ENCODE measurements at places on chromosomes 5 and 9.

- DNase-seq, result no peak
Measured at GRCh38 chr5:180590543-180591310, 572 bp downstream of the SCGB3A1 start.

DNA sequence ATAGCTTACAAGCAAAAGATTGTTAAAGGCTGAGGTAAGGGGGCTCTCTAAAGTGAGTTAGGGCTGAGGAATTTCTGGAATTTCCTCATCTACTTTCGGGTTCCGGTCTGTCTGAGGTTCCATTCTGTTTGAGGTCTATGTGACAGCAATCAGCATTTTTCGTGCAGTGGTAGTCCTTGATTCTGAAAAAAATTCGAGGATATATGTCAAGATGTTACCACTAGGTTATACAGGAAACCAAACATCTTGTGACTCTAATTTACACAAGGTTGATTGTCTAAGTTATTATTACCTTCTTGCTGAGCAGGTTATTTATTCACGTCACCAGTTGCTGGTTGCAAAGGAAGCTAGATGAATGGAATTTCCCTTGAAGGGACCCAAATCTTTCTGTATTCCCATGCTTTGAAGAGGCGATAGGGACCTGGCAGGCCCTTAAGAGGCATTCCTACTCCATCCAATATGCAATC, 35.2 kb downstream of the RLN2 start:
- no peak for DNase-seq

GRCh38 chr5:120082316-120083068, 381.6 kb upstream of the PRR16 start:
- DNase-seq, result no peak

DNA sequence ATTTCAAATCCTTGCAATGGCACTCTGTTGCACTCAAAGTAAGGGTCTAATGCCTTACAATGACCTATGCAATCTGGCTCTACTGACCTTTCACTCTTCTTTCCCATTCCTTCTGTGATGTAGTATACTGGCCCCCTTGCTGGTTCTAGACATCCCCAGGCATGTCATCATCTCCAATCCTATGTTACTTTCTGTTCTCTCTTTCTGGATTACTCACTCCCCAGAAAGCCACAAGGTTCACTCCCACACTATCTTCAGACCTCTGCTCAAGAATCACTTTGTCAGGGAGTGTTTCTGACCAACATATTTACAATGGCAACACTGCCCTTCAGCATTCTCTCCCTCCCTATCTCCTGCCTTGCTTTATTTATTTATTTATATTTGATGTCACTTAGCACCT, 802.2 kb upstream of the WWC1 start:
- DNase-seq, result no peak

DNA sequence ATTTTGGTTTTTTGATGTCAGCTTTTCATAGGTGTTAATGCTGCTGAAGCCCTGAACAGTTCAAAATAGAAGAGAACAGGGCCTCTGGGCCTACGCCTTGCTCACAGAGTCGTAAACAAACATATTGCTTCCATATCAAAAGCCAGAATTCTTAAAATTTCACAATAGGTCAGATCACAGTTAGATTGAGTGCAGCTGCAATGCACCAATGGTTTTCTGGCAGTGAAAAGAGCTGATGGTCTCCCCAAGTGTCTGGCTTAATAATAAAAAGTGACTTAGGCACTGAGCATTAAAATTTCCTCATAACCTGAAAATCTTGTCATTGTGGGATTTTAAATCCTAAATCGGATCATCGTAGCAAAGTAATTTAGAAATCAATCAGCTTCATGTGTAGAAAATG, 493.0 kb downstream of the CAAP1 start:
- DNase-seq, result no peak

GRCh38 chr5:1745123-1745795, 54.4 kb downstream of the MRPL36 start:
- no peak for DNase-seq

DNA sequence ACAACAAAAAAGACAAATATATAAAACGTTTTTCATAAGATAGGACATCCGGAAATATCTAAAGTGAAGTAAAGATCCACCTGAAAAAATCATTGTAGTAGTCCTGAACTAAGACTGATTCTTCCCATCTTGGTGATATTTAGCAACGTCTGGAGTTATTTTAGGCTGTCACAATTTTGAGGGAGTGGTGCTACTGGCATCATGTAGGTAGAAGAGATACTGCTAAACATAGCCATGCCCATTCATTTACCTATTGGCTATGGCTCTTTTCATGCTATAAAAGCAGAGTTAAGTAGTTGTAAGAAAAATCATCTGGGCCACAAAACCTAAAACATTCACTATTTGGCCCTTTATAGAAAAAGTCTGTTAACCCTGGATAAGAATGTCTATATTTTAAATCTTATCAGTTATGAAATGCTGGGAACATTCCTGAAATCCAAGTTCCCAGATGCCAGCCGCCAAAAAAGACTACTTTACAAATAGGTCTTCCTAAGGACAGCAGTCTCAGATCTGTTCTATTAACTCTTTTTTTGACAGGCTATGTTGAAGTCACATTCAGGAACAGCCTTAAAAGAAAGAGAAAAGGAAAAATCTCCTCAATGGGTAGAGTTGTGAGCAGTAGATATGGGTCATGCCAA, 27.0 kb downstream of the RAPGEF6 start:
- DNase-seq, result no peak

DNA sequence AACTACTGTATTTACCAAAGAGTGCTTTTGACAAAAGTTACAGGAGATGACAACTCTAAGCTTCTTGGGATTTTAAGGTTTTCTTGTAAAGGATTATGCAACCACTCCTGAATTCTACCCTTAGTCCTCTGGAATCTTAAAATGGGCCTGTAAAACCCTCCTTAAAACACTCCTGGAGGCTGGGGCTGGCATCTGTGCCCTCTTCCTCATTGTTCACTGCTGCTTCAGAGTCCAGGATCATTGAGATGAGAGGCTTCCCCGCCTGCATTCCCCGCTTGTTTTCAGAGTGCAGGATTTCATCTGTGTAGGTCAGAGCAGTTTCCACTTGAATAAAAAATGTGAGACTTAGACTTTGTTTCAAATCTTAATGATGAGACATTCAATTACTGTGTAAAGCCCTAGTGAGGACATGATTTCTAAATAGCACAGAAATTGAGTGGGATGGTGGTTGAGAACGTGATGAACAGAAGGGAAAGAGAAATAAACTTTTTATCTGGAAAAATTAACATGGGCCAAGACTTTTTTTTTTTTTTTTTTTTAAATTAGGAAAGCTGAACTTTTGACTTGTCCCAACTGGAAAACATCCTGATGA, 40.4 kb downstream of the PCSK5 start:
- DNase-seq, result no peak

DNA sequence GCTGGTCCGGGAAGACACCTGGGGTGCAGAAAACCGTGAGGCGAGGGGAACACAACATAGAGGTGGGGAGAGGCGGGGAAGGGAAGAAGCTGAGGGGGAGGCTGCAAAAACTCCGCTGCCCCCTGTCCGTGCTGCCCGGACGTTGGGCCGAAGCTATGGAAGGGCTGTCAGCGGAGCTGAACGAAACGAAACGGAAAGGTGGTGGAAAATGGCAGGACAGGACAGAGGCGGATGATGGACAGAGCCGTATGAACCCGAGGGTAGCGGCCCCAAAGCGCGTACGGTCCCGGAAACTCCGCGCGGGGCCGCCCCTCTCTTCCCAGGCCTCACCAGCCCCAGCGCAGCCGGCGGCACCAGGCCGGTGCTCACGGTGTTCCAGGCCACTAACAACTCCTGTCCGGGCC, 272 bp downstream of the ANAPC2 start:
- no peak for DNase-seq

DNA sequence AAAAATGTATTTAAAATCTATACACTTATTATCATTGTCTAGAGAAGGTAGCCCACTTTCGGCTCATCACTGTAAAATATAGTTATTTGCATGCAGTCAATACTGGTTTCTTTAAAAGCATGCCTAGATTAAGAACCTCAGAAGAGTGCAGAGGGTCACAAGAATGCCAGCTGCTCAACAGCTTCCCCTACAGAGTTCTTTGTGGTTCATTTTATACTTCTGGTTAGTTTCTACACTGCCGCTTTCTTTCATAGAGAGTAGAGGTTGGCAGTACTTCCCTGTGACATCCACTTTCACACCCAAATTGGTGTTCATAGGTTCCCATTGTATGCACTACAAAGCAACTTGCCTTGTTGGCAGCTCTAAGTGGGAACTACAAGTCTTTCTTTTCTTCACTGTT, 137.3 kb downstream of the KIAA0825 start:
- DNase-seq, result no peak

DNA sequence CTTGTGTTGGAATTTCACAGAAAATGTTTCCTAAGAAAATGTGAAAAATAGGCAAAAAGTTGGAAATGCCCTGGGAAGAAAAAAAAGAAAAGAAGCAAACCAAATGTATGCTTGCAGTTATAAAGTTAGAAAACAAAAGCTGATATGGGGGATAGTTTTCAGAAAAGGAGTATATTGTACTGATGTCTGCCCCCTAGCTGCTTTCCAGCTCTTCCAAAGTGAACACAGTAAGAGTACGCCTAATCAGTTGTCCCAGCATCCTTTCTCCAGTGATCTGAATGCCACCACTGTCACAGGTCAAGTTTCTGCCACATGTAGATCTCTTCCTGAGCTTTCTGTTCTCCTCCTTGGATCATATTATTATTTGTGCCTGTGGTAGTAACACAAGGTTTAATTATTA, 5.8 kb downstream of the TYRP1 start:
- no peak for DNase-seq

GRCh38 chr9:4886698-4887097, 94.0 kb downstream of the RCL1 start:
- DNase-seq, result no peak

DNA sequence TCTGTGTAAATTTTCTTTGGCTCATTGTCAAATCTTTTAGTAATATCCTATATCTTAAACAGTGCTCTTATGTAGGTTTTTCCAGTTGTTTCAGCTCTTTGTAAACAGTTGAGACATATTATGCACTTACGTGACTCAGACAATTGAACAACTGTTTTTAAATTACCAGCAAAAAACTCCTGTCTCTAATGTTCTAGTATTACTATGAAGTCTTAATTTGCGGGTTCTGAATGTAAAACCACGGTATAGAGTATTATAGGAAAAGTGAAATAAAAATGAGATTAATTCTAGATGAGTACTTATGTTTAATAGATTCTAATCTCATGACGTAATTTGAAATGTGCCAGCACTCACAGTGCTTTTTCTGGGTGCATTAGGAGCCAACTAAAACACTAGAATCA, 136.0 kb downstream of the GDNF start:
- DNase-seq, result no peak

DNA sequence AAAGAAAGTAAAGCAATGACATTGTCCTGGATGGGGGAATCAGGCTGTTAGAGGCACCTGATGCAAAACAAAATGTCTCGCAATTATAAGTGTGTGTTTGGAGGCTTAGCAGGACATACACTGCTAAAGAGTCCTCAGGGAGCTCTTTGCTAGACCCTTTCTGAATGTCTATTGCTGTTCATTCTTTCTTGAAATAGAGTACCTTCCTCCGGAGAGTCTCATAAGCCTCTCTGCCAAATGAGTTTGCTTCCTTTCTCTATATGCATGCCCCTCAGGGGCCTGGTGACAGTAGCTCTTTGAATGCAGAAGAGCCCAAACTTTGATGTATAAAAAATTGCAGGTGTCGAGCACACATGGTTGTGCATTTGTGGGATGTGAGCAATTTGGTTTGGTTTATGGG, 26.4 kb upstream of the ADAMTSL1 start:
- no peak for DNase-seq

DNA sequence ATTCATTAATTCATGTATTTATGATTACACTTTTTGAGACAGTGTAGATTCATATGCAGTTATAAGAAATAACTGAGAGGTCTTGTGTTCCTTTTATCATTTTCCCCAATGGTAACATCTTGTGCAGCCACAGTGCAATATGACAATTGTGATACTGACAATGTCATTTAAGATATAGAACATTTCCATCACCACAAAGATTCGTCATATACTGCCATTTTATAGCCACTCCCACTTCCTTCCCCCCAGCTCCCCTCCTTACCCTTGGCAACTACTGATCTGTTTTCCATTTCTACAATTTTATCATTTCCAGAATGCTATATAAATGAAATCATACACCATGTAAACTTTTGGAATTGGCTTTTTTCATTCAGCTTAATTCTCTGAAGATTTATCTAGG, 53.8 kb downstream of the NR2F1 start:
- DNase-seq, result no peak

GRCh38 chr5:54440456-54440893, 15.0 kb upstream of the HSPB3 start:
- no peak for DNase-seq

- no peak for DNase-seq
Measured at GRCh38 chr5:27171761-27172261, 133.4 kb upstream of the CDH9 start.

DNA sequence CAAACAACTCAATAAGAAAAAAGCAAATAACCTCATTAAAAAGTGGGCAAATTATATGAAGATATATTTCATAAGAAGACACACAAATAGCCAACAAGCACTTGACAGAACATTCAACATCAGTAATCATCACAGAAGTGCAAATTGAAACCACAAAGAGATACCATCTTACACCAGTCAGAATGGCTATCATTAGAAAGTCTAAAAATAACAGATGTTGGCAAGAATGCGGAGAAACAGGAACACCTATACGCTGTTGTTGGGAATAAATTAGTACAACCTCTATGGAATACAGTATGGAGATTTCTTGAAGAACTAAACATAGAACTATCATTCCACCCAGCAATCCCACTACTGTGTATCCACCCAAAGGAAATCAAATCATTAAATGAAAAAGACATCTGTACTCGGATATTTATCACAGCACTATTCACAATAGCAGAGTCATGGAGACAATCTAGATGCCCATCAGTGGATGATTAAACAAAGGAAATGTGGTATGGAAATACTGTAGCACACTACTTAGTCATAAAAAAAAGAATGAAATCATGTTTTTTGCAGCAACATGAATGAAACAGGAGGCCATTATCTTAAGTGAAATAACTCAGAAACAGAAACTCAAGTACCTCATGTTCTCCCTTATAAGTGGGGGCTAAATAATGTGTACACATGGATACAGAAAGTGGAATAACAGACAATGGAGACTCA, 106.8 kb upstream of the FST start:
- no peak for DNase-seq

DNA sequence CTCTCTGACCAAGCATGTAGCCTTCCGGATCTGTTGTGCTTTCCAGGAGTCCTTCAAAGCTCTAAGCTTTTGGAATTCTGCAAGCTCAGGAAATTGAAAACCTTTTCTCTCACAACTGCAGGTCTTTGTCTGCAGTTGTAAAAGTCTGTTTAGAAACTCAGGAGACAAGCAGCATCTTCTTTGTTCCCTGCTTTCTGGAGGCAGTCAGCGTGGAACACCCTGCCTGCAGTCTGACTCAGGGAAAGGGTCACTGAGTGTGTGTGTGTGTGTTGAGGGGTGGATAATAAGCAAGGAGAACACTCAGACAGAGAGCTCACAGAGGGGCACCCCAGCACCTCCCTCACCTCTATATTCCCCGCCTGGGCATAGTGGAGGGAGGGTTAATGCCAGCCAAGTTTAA, 29.1 kb downstream of the KCNIP1 start:
- DNase-seq, result no peak
